ENCODE measurements at places on chromosomes 12 and 14.

DNA sequence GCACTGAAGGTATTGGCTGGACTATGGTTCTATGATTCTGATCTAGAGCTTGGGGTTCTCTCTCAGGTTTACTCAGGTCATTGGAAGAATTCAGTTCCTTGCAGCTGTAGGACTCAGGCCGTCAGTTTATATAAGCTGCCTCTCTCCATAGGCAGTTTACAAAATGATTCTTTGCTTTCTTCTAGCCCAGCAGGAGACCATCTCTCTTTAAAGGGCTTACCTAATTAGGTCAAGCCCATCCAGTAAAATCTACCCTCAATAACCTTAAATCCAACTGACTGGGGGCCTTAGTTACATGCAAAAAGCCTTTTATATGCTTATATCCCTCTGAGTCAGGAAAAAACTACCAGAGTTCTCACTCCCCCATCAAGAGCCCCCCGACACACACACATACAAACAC is 80.5 kb upstream of the GARIN6 start:
- no peak for DNase-seq

DNA sequence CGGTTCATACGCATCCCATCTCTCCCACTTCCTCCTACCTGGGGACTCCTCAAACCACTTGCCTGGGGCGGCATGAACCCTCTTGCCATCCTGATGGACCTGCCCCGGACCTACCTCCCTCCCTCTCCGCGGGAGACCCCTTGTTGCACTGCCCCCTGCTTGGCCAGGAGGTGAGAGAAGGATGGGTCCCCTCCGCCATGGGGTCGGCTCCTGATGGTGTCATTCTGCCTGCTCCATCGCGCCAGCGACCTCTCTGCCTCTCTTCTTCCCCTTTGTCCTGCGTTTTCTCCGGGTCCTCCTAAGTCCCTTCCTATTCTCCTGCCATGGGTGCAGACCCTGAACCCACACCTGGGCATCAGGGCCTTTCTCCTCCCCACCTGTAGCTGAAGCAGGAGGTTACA is 3.6 kb downstream of the WNT1 start:
- no peak for DNase-seq

GRCh38 chr14:79783041-79783440 is 428.3 kb downstream of the DIO2 start:
- DNase-seq: peak; percentile 36

- DNase-seq: peak; percentile 22
Observed at GRCh38 chr12:71594214-71594948, 69.3 kb downstream of the ZFC3H1 start.

GRCh38 chr12:110042264-110042663 is 6.1 kb downstream of the C12orf76 start:
- DNase-seq: peak; percentile 53

GRCh38 chr12:80087486-80088213 is 11.7 kb upstream of the OTOGL start:
- no peak for DNase-seq

DNA sequence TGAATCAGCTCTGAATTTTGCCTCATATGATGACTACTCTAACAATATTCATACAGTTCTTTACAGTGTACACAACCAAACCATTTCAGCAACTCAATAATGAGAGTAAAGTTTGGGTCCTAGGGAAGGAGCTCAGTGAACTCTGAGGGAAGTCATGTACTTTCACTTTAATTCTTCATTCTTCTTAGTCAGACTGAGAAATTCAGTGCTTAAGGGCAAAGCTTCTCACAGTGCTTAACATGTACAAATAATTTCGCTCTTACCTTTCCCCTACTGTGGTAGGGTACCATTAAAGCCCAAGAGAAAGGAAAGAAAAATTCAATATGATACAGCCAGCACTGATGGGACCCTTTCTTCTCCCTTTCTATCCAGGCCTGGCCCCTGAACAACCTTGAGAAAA is 435.0 kb downstream of the NELL2 start:
- no peak for DNase-seq

DNA sequence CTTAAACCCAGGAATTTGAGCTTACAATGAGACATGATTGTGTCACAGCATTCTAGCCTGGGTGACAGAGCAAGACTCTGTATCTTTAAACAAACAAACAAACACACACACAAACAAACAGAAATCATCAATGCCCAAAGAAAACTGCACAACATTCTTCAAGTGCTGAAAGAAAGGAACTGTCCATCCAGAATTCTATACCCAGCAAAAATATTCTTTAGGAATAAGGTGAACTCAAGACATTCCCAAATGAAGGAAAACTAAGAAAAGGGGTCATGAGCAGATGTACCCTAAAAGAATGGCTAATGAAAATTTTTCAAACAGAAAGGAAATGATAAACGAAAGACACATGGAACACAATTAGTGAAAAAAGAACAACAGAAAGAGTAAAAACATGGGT is 22.3 kb upstream of the RNF212B start:
- DNase-seq: no peak

DNA sequence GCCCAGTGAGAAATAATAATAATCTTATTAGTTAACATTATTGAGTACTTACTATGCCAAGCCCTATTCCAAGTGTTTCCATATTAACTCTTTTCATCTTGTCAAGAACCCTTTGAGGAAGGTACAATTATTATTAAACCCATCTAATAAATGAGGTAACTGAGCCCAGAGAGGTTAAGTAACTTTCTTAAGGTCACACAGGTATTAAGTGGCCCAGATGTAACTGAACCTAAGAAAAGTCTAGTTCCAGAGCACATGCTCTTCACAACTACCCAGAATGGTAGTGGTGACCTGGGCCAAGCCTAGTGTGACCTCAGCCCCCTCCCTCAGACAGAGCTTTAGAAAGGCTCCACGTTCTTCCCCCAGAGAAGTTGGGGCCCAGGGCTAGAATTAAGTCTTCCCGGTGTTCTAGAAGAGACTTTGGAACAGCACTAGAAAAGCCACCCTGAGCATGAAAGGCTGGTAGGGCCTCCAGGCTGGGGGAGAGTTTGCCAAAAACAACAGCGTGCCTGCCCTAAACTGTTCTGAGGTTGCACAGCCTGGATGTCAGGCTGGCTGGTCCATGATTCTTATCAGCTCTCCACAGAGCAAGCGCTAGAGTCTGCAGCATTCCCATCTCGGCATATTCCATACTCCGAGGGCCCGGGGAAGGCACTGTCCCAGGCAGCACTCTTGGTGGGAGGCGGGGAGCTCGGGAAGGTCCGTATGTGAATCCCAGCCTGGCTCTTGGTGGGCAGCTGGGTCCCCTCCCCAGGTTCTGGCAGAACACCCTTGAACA is 41.3 kb upstream of the CTDSP2 start:
- DNase-seq: peak; percentile 62

DNA sequence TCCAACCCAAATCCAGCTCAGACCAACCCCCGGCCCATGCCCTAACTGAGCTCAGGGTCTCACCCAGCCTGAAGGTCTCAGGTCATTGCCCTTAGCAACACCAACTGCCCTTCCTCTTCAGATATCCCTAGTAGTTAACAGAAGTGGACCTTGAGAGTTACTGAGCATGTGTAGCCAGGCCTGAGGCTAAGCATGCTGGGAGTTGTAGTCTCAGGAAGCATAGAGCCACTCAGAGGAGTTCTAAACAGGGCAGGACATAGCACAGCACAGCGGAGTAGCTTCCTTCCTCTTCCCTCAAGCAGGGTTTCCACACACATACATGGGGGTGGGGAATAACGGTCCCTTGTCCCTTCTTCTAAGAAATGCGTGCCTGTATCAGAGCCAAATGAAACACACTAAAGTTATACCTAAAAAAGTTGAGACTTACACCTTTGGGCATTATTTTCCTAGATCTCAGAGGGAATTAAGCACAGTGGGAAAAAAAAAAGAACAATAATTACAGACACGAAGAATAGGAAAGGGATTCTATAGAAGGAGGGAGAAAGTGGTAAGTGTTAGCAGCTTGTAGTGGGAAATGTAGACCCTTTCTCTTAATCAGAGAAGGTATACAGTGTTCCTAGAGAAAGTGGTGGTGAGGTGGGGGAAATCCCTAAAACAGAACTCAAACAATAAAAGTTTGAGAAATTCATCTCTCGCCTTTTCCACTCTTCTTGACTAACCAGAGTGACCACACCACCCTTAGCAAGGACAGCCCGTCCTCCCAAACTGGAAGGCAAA is 4.4 kb downstream of the KMT2D start:
- DNase-seq: peak; percentile 56

DNA sequence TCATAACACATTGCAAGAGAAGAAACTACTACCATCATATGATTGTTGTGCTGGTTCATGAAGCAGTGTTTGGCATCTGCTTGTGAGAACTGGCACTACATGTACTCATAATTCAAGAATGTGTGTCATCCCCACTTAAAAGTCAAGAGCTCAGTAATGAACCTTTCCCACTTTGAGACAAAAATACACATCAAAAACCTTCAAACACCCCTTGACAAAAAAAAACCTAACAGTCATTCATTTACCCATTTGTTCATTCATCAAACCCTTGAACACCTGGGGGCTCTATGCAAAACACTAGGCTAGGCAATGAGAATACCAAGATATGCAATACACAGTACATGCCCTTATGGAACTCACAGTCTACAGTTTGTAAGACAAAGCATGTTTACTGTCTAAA is 40.0 kb downstream of the KIF21A start:
- DNase-seq: no peak

- DNase-seq: no peak
Observed at GRCh38 chr12:89875225-89875624, 166.6 kb upstream of the ATP2B1 start.

DNA sequence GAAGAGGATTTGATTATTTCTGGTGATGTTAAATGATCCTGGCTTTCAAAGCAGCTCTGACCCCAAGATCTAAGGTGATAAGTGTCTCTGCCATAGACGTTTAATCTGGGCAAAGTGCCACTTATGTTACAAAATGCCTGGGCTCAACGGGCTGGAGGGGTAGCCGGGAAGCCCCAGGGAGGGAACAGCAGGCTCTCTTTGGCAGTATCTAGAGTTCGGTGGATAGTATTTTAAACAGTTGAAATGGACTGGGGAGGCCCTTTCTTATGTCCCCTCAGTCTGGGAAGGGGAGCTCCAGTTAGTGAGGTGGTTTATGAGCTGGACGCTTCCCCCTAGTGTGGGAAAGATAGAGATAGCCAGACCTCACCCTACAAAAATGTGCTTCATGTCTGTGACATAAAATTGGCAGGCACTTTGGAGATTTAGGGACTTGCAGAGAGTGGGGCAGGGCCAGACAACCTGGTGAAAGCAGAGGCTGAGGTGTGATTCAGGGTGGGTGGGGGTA is 5.5 kb upstream of the HOXC11 start:
- DNase-seq: no peak

DNA sequence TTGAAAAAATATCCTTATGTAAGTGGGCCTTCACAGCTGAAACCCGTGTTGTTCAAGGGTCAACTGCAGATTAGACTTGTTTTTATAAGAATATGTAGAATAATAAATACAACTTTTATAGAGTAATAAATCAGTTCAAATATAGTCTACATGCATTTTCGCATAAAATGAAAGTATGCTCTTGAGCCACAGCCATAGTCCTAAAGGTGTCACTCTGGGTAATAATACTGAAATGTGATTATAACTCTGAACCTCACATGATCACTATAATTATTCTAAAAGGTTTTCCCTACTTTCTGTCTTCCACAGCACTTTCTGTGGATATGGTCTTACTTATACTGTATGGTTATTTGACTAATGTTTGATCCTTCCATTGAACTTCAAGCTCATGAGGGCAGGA is 185.8 kb downstream of the SLC6A15 start:
- no peak for DNase-seq

DNA sequence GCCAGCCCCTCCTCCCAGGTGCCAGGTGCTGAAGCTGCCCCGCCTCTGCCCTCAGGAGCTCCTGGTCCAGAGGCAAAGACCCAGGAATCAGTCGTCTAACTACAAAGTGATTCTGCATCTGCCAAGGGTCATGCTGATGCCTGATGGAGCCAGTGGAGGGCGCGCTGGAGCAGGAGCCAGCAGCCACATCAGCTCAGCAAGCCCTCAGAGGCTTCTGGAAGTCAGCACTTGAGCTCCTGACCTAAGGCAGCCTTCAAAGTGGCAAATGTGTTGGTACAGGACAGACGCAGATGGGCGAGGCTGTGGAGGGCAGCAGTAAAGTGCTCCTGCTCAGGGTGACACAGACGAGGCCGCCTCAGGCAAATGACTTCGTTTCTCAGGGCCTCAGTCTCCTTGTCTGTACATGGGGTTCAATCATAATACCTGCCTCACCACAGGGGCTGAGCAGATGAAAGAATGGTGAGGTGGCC is 10.9 kb downstream of the C12orf43 start:
- DNase-seq: peak; percentile 75

GRCh38 chr12:131513606-131514005 is 197.3 kb upstream of the SFSWAP start:
- DNase-seq: no peak

DNA sequence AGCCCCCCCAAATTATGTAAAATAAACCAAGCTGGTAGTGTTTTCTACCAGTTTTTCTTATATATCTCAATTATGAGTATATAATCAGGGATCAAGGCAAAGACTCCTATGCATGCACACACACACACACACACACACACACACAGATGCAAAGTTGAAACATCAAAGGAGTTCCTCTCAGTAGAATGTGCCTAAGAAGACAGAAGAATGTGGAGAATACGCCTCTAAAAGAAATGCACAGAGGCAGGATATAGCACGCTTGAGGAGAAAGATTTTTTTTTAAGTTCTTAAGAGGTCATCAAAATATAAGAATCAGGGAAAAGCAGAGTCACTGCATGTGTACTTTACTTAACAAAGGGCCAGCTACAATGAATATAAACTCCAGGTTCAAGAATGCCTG is 138.2 kb upstream of the CLEC14A start:
- no peak for DNase-seq

DNA sequence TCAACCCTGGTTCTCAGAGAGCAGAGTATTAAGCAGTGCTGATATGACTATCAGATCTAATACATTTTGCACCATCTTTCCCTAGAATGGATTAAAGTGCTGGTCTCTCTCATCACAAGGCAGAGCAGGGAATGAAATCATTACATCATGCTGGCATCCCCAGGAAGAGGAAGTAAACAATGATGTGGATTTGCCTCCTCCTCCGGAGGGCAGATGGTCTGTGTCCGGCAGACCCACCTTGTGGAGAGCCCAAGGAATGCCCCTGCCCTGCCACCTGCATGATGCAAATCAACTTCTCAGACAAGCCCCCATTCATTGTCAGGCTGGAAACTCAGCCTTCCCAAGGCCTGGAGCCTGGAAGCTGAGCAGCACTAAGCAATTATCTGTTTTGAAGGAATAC is 1149.1 kb downstream of the VRK1 start:
- no peak for DNase-seq

- peak; percentile 54 for DNase-seq
Observed at GRCh38 chr14:52446355-52446754, 106.0 kb downstream of the TXNDC16 start.

GRCh38 chr14:61477712-61478462 is 156.5 kb downstream of the PRKCH start:
- no peak for DNase-seq

Data from stomach (tissue), 19 donors.